ENCODE measurements at places on chromosomes 6 and 20.

- no peak for DNase-seq
These were observed 147.4 kb upstream of the SPACA1 start for GRCh38 chr6:87900160-87900698.

DNA sequence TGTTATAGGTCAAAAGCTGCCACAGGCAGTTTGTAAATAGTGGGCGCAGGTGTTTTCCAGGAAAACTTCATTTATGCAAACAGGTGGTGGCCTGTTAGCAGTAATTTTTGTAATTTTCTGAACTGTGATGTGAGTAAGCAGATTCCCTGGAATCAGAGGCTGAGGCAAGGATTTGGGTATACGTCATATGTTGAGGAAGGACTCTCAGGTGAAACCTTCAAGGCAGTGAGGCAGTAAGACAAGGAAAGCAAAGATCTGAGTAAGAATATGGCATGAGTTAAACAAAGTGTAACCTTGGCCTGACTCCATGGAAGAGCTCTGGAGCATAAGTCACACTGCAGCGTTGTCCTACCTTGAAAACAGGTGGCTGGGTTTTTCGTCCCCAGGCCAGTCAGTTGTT, 291.1 kb upstream of the BTBD3 start:
- DNase-seq = no peak

GRCh38 chr6:44269178-44269920, 901 bp upstream of the TMEM151B start:
- DNase-seq = no peak

GRCh38 chr6:139334806-139335446, 39.5 kb downstream of the CITED2 start:
- DNase-seq = no peak

GRCh38 chr6:153634416-153634815, 404.6 kb upstream of the OPRM1 start:
- no peak for DNase-seq

Measured in iPS-NIHi11 (cell line).